ENCODE measurements at places on chromosomes 6 and 20.

- no peak for DNase-seq
These were observed 13.4 kb upstream of the SMIM8 start for GRCh38 chr6:87308970-87309369.

GRCh38 chr6:27806981-27807440 lies 105.2 kb downstream of the OR2B2 start:
- no peak for DNase-seq

GRCh38 chr6:52505726-52506409 lies 71.0 kb downstream of the TRAM2 start:
- no peak for DNase-seq

DNA sequence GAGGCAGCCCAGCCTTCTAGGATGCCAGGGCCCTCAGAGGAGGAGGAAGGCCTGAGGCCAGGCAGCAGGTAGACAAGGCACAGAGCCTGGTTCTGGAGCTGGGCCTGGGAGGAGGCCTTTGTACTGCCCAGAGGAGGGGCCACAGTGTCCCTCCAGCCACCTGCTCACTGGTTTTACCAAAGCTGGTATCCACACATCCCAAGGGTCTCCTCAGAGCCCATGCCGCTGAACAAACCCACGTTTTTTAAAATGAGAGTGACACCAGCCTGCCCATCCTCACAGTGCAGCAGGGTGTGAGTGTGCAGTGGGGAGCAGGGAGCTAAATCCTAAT lies 162.7 kb downstream of the LY86 start:
- DNase-seq = no peak

- no peak for DNase-seq
These were observed 6.0 kb downstream of the LHFPL5 start for GRCh38 chr6:35810971-35811698.

GRCh38 chr6:138455746-138456400 lies 43.4 kb downstream of the NHSL1 start:
- no peak for DNase-seq

DNA sequence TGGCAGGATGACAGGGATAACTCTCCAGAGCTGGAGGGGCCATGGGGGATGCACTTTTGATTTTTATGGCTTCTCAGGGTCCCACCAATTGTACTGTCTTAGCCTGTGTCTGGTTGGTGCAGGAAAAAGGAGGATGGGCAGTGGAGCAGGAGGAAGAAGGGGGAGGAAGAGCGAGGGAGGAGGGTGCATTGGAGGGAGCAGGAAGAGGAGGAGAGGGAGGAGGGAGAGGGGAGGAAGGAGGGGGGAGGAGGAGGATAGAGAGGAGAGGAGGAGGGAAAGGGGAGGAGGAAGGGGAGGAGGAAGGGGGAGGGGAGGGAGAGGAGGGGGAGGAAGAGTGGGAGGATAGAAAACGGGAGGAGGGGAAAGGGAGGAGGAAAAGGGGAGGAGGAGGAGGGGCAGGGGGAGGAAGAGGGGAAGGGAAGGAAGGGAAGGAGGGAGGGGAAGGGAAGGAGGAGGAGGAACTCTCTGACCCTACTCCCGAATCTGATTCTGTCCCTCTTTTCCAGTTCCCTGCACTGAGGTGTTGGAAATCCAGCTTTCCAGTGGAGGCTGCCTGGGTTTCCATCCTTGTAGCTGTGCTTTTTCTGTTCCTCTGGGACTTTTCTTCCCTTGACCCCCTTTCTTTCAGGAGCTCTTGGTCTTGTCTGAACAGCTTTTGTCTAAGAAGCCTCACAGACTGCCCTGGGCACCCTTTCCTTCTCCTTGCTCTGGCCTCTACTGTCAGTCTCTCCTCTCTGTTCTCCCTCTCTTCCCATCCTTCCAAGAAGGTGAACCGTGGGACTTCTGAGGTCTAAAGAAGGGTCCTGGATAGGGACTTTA lies 149.4 kb downstream of the DHX35 start:
- DNase-seq = no peak

DNA sequence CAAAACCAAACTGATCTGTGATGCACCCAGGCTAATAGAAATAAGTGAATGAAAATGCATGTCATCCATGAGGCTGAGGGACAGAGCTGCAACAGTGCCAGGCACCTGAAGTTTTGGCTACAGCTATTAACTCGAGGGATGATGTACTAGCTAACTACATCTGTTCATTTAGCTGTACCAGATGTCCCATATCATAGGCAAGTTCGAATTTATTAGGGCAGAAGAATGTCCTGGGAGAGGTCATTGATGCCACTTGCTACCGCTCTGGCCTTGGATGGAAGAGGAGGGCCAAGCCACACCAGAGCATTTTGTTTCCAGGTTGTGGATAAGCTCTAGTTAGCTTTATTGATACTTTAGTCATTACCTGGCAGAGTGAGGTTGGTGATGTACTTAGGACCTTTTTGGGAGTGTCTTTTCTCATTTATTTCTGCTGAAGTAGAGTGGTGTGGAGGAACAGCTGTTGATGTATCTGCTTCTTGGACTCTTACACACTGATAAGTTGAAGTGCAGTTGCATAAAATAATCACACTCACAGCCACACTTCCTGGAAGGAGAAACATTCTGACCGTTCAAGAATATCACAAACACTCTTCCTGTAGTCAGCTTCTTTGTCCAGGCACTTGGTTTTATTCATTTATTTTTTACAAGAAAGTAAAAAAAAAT lies 8.2 kb downstream of the ZFAND3 start:
- DNase-seq = no peak

DNA sequence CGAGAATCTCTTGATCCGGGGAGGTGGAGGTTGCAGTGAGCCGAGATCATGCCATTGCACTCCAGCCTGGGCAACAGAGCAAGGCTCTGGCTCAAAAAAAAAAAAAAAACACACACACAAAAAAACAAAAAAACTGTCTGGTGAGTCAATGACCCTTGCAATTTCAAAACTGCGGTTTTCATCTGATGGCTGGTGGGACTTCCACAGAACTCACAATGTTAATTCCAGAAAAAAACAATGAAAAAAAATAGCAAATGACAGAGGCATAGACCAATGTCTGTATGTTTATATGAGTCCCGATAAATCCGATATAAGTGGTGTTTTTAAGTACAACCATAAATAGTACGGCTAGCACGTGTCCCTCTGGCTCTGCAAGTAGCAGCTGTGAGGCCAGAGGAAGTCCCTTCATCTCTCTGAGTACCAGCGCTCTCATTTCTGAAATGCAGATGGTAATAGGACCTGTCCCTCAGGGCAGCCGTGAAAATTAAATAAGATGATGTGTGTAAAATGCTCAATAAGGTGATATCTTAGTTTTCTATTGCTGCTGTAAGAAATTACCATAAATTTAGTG lies 21.9 kb upstream of the PTPN1 start:
- DNase-seq = no peak

DNA sequence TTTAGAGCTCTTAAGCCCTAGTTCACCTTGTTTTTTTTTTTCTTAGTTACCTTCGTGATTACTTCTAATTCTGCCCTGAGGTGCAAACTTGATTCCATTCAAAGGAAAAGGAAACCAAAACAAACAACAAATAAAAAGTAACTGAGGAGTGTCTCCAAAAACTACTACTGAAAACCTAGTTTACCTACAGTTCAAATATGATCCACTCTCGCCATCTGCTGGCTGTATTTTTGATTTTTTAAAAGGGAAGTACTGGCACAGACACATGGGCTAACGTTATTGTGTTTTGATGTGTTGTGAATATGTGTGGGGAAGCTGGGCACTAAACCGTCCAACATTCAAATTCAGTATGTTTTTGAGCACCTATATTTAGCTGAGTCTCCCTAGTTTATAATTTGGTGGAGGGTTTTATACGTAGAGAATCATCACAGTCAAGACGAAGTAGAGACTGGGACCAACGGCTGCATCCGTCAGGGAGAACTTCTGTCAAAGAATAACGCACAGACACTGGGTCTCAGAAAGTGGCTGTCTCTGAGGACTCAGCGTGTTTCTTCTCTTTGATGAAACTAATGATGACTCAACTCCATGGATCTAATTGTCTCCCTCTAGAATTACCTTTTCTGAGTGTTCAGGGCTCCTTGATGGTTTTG lies 373.5 kb upstream of the BTBD3 start:
- no peak for DNase-seq

- no peak for DNase-seq
These were observed 711.1 kb downstream of the HDGFL1 start for GRCh38 chr6:23280437-23280836.

DNA sequence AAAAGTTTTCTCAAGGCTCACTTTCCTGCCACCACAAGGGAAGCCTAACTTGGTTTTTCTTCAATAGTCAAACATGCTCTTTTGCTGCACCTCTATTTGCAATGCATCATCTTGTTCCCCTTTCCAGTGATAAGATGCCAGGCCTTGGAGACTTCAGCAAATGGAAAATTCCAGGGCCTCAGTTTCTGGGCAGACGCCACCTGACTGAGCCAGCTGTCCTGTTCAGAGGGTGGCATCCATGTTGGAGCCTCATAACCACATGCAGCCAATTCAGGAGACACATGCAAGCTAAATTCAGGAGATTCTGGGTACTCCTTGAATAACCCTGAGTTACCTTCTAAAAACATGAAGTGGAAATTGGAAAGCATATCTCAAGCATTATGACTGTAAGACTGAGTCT lies 285.6 kb upstream of the RNF24 start:
- DNase-seq = no peak

GRCh38 chr20:46129955-46130481 lies 11.9 kb downstream of the CD40 start:
- no peak for DNase-seq

DNA sequence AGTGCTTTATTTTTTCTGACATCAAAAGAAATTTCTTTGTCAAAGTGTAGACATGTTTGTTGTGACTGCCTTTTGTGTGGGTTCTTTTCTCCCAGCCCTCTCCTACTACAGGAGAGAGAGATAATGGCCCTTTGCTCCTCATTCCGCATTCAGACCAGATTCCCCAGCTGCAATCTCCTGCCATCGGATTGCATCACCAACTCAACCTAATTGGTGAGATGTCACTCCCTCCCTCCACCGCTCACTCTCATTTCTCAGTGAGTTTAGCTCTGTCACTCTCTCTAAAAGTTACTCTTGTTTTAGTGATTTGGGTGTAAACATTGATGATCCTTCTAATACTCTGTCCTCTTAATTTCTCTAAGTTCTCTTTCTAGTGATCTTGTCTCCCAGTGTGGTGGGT lies 22.7 kb downstream of the UTRN start:
- no peak for DNase-seq

- no peak for DNase-seq
These were observed 34.9 kb downstream of the SNAI1 start for GRCh38 chr20:50017576-50018248.

DNA sequence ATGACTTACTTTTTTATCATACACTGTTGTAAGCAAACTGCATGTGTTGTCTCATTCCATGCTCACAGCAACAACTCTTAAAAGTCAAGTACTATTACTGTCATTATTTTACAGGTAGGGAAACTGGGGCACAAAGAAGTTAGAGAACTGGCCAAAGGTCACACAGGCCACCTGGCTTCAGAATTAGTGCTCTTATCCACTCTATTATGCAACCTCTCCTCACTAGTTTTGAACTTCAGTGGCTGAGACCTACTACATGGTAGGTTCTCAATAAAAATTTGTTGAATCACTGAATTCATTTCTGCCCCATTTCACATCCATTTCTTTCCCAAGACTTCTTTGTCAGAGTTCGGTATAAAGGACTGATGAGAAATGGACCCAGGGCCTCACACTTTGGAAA lies 2.3 kb upstream of the BTN3A3 start:
- DNase-seq = no peak

DNA sequence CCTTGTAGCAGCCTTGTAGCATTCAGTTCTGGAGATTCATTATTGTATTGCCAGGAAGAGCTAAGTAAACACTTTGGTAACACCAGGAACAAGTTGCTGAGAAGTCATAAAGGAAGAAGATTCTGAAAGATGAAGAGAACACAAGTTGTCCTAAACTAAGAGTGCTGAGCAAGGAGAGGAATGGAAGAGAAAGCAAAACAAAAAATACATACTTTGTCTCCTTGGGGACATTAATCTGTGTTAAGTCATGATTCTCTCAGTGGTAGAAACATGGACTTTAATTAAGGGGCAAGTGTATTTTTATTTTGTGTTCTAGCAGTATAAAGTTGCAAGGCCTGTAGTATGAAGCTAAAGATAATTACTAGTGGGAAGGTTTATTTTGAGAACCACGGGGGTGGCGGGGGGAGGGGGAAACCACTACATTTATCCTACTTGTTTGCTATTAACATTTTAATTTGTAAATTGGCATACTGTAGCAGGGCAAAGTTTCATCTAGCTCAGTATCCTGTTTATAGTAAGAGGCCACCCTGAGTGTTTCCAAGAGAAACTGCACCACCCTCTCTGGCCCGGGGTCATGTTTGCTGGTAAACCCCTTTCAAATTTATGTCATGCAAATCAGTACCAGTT lies 463.0 kb downstream of the CDKAL1 start:
- DNase-seq = no peak

DNA sequence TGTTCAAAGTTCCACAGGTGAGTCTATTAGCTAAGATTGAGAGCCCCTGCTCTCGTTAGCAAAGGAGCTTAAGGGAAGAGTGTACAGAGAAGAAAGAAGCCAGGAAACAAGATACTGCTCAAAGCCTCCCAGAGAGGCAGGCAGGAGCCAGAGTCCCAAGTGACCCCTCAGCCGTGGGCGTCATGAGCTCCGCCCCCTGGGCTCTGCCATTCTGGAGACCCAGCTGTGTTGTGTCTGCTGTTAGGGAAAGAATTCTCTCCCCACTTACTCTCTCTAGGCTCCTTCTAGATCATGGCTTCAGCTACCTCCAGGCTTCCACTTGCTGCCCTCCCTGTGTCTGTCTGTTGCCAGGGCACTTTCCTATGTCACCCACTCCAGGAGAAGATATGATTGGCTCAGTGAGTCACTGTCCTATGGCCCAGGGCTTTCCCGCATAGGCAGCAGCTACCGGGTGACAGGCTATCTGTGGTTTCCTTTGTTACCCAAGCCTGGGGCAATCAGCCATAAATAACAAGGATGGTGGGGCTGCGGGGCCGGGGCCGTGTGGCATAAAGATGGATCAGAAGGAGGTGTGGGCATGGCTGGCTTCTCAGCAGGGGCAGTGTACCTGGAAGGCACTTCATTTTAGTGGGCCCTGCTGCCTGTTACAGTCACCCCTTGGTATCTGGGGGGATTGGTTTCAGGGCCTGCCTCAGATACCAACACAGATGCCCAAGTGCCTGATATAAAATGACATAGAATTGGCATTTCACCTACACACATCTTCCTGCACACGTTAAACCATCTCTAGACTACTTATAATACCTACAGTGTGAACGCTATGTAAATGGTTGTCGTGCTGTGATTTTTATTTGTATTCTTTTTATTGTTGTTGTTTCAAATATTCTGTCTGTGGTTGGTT lies 118.9 kb downstream of the ARMC2 start:
- no peak for DNase-seq

GRCh38 chr6:125480571-125480970 lies 178.8 kb upstream of the HDDC2 start:
- DNase-seq = no peak

GRCh38 chr20:53176134-53176533 lies 204.0 kb downstream of the TSHZ2 start:
- no peak for DNase-seq

Data from left lobe of liver (tissue), 2 donors.